Fibroblast of skin of right biceps (primary cell): ENCODE measurements at places on chromosomes 4 and X.
A peak's percentile ranks its signal among the peaks of the same experiment; 100 is the strongest.

- DNase-seq = peak; percentile 46
Measured at GRCh38 chrX:45435481-45435880, 234.8 kb upstream of the DIPK2B start.

DNA sequence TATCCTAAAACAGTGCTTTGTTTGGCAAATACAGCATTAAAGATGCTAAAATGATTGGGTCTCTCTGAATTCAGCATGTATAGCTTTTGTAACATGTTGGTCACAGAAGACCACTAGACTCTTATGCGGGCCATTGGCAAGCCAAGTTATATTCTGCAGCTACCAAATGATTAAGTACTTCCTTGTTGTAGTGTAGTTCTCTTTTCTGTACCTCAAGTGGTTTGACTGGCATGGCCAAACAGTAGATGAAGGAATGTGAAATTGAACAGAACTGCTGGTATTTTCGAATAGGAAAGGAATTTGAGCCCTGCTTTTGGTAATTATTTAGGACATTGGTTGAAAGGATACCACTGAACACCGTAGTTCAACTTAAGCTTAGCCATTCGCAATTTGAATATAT is 193.9 kb upstream of the GPC4 start:
- no peak for DNase-seq

DNA sequence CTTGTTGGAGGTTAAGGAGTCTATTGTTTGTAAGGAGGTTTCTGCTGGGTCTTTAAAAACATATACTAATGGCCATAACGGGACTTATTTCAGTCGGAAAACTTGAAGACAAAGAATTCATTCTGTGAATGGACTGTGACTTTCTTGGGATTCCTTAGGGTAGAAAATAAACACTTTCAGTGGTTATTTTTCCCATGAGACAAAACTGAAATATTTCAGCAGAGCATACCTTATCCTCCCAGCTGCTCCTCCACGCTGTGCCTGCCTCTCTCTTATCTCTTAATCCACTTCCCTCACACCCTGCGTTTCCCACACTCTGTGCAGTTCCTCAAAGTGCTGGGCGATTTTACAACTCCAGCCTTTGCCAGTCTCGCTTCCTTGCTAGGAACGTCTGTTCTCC is 47.1 kb upstream of the SORBS2 start:
- no peak for DNase-seq

DNA sequence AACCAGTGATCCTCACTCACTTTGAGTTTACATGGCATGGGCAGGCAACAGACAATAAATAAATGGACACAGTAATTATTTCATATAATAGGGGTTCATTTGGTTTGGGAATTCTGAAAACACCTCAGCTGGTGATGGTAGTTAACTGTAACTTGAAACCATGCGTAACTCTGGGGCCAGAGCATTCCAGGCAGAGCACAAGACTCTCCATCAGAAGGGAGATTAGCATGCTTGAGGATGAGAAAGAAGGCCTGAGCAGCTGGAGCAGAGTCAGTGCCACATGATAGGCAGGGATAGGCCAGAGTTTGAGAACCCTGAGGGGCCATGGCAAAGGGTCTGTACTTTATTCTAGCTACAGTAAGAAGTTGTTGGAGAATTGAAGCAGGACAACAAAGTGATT is 56.3 kb upstream of the CXCL8 start:
- peak; percentile 55 for DNase-seq

GRCh38 chr4:174222266-174222872 is 61.1 kb downstream of the FBXO8 start:
- peak; percentile 20 for DNase-seq

DNA sequence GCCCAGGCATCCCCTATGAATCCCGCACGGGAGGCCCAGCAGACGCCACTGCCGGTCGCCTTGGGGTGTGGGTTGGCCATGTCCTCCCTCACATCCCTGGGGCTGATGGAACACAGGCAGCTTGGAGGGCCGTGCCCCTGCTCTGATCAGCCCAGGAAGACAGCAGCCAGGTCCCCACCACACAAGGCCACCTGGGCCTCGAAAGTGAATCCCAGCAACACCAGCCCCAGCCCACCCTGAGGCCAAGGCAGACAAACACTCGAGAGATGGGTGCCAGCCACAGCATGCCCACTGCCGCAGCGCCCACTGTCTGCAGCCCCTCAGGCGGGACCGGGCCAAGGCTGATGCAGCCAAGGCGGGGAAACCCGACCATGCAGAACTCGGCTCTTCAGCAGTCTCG is 85.5 kb downstream of the HMX1 start:
- DNase-seq = no peak
